ENCODE measurements at places on chromosomes 4 and X.

GRCh38 chrX:153516073-153516472 lies 1.4 kb upstream of the ATP2B3 start:
- DNase-seq: no peak

GRCh38 chr4:86286726-86287125 lies 73.1 kb downstream of the MAPK10 start:
- DNase-seq: no peak

DNA sequence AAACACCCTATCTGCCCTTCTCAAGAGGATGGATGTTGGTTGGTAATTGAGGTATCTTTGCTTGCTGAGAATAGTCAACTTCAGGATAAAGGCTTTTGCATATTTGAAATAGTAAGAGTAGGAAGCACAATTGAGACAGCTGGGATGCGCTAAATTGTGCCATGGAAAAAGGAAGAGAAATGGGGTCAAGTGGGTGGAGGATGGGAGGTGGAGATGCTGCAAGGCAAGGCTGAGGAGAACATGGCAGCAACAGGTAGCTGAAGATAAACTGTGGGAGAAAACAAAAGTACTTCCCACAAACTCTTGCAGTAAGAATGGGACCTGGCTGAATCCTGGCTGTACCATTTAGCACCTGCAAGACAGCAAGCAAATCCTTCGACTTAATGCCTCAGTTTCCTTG lies 13.9 kb upstream of the CDS1 start:
- DNase-seq: no peak

DNA sequence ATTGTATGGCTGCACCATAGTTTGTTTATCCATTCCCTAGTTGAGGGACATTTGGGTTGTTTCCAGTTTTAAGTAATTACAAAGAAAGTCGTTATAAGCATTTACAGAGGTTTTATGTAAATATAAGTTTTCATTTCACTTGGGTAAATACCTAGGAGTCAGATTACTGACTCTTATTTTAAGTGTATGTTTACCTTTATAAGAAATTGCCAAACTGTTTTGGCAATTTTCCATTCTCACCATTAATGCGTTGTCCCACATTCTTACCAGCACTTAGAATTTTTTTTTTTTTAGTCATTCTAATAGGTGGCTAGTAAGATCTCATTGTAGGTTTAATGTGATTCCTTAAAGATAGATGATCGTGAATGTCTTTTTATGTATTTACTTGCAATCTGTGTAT lies 121.5 kb upstream of the NR3C2 start:
- DNase-seq: no peak

GRCh38 chr4:109608879-109609278 lies 48.8 kb downstream of the MCUB start:
- no peak for DNase-seq

DNA sequence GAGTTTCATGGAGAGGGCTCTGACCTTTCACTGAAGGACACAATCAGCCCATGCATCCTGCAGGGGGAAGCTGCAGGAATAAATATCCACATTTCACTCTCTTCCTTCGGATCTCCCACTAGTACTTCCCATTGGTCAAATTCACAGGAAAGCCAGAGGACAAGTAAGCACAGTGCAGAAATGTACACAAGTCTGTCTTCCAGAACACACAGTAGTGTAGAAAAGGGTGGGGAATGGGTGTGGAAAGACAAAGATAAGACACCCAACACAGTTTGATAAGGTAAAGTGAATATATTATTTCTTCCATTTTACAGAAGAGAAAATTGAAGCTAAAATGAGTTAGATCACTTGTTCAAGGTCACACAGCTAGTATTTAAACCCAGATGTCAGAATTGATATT lies 81.1 kb upstream of the PCDH19 start:
- DNase-seq: no peak

DNA sequence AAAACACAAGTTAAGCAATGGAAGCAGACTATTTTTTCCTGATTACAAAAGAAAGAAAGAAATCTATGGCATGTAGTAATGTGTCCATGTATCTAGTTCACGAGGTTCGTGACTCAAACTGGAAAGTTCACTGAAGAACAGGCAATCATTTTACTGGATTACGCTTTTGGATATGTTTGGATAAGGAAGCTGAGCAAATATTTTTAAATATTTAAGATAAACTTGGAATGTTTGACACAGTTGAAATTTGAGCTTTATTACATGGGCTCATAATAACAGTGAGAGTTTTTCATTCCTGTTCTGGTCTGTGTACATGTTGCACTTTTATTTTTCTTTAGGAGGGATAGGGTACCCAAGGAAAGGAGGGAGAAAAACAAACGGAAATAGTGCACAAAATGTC lies 244.2 kb upstream of the GK2 start:
- no peak for DNase-seq

- DNase-seq: no peak
Measured at GRCh38 chrX:116198810-116199209, 28.3 kb downstream of the AGTR2 start.

DNA sequence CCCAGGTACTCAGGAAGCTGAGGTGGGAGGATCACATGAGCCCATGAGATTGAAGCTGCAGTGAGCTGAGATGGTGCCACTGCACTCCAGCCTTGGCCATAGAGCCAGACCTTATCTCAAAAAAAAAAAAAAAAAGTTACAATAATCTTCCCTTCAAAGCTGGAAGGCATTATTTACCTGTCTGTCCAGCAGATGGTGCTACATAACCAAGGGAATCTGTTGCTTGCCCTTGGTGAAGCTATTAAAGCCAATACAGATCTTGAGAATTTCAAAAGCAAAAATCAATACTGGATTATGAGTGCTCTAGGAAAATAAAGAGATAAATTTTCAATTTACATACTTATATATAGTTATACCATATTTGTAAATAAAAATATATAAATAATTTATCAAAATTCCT lies 25.9 kb downstream of the PKD2 start:
- peak; percentile 50 for DNase-seq

DNA sequence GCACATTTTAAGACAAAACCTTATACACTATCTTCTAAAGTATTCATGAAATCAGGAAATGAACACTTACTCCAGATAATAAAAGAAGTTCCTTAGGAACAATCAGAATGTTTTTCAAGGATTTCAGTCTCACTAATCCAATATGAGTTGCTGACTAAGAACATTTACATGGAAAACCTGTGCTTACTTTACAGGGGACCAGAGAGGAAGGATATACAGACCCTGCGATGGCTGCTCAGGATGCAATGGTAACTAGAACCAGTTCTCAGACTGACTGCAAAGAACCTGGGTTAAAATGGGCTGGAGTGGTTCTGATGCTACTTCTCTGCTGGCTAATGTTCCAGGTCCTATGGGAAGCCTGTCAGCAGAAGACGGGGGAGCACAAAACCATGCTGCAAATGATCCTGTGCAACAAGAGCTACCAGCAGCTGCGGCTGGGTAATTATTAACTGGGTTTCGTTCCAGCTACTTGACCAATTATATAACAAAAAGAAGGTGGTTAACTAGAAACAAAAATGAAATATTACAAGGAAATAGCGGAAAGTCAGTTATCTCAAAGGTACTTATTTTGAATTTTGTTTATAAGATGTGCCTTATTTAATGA lies 85.3 kb downstream of the ANXA10 start:
- DNase-seq: no peak

DNA sequence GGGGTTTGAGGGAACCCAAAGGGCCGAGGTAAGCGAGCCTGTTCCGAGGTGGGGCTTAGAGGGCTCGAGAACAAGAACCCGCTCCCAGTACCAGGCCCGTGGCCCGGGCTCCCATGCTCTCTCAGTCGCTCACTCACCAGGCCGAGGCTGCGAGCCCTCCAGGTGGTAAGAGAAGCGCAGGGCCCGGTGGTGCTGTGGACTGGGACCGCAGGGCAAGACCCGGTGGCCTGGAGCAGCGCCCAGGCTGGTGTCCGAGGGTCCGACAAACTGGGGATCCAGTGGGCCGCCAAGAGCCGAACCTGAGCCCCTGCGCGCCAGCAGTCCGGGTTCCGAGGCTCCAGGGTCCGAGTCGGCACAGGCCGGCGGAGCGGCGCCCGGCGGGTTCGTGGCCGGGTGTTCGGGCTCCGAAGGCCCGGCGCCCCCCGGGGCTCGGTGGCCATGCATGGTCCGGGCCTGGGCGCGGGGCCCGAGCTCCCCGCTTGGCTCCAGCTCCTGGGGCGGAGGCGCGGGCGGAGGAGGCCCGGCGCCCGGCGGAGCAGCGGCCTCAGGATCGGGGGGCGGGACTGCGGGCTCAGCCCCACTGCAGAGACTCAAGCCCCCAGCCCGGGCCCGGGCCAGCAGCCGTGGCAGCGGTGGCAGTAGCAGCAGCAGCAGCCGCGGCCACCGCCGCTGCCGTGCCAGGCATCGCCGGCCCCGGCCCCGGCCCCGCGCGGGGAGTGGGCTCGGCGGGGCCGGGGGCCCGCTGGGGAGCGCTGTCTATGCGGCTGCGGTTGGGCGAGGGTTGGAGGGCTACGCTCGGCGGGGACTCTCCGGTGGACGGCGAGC lies 833 bp downstream of the FGD1 start:
- no peak for DNase-seq

GRCh38 chrX:130636277-130636676 lies 234.5 kb downstream of the RBMX2 start:
- DNase-seq: no peak
